Epithelial cell of proximal tubule (primary cell): ENCODE measurements at places on chromosomes 6 and 20. TPM values are rescaled to one million over a fixed set of nuclear protein-coding genes. Genes with fewer than 3 reads are reported as not detected.
A peak's percentile ranks its signal among the peaks of the same experiment; 100 is the strongest.

MCCD1 gene
- not detected in 2 replicates for total RNA-seq

MEP1A gene
- total RNA-seq: not detected in 2 replicates

MAD2L1BP gene
- total RNA-seq: 41.8 and 60.3 TPM in 2 replicates

PACRG gene
- total RNA-seq: 0.12 and 0.29 TPM in 2 replicates

ZSCAN12 gene
- 4.8 and 4.9 TPM in 2 replicates for total RNA-seq

TCP11 gene
- 0.29 TPM in 1 of 2 replicates, not detected in the other for total RNA-seq

PPP1R3D gene
- 3.7 and 5.1 TPM in 2 replicates for total RNA-seq

- DNase-seq: no peak
These were observed 91.7 kb downstream of the PRDM1 start for GRCh38 chr6:106177786-106178185.

- DNase-seq: peak; percentile 42
These were observed 8.4 kb upstream of the TGM2 start for GRCh38 chr20:38173237-38174156.

DNA sequence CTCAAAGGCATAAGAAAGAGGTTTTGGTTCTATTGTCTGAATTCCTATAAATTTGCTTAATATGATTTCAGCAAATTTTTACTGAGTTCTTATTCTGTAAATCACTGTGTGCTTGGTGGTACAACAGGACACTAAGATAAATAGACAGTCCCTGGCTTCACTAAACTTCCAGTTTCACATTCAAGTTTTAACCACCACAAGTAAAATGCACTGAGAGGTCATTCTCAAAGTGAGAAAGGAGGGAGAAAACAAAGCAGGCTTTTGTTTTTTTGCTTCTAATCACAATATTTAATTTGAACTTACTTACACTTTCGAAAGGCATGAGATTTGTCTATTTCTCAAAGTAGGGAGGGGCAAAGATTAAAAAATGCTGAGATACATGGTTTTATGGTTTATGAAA is 445.7 kb downstream of the CDC5L start:
- DNase-seq: no peak

DNA sequence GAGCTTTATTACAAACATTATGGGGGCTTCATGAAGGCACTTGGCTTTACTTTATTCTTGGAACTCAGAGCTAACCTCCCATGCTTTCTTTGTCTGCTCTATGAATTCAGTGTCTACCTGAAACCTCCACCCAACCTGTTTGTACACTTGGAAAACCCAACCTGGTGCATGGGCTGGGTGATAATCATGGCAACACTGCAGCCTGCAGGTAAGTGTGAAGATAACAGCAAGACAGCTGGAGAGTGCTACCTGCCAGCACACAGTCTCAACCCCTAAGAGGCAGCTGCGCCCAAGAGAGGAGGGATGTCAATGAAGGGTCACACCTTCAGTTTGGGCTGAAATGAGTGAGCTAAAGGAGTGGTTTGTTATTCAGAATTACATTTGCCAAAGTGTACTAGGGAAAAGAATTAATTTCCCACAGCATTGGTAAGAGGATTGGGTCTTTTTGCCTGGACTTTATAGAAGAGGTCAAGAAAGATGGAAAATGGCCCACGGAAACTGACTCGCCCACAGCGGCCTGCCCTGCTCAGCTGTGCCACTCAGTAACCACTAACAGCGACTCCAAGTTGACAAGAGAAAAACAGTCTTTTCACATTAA is 24.4 kb downstream of the FOXQ1 start:
- no peak for DNase-seq

DNA sequence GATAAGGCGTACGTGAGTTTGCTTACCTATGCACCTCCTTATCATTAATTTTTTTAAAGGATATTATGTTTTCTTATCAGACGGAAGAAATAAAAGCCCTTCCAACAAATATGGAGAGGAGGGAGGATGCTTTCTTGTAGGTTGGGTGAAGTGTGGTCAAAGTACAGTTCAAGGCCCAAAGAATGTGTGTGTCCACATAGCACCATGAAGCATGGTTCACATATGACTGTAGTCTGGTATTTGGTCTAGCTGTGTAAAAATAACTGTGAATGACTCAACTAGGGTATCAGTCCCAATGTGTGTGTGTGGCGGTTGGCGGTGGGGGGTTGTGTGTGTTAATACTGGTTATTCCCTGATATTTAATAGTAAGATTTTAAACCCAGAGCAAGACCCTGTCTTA is 212.7 kb downstream of the TMEM242 start:
- DNase-seq: no peak

GRCh38 chr6:119210596-119210995 is 132.1 kb upstream of the FAM184A start:
- DNase-seq: no peak

DNA sequence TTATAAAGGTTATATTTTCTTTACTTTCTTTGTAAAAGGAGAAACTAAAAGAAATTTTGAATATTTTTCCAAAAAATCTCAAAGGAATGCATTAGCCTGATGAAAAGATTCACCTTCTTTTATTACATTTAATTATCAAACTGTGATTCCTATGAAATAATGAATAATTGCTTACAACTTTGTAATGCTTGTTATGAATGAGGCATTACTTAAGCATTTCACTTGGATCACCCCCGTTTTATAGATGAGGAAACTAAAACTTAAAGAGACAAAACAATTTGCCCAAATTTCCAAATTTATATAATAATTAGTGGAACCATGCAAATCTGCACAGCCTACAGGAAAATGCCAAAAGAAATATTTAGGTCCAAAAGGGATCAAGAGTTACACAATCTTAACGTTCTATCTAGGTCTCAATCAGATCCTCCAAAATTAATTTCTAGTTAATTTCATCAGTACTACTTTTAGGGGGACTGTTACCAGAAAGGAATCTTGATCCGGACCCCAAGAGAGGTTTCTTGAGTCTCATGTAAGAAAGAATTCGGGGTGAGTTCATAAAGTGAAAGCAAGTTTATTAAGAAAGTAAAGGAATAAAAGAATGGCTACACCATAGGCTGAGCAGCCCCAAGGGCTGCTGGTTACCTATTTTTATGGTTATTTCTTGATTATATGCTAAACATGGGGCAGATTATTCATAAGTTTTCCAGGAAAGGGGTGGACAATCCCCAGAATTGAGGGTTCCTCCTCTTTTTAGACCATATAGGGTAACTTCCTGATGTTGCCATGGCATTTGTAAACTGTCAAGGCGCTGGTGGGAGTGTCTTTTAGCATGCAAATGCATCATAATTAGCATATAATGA is 288.0 kb downstream of the ADGB start:
- no peak for DNase-seq

DNA sequence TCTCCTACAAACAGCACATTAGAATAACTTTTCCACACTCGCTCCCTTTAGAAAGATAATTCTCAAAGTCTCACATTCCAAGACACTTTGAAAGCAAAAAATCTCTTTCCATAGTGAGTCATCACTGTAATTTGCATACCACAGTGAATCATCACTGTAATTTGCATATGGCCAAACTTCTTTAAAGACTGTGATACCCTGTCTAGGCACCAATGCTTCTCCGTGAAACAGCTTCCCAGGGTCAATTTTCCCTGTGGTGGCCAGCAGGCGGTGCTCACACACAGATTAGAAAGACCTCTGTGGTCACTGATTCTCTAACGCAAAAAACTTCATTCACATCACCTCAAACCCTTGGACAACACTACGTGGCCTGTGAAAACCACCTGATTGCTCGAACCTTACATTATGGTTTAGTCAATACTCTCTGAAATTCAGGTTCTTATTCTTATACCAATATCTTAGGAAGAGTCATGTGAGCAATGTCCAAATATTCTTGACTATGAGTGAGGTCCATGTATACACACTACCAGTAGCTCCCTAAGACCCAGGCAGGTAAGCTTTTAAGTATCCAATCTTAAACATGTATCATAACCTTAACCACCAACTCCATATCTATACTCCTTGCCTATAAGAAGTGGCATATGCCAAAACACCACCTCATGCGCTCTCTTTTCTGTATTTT is 78.5 kb upstream of the PHACTR1 start:
- DNase-seq: peak; percentile 46

DNA sequence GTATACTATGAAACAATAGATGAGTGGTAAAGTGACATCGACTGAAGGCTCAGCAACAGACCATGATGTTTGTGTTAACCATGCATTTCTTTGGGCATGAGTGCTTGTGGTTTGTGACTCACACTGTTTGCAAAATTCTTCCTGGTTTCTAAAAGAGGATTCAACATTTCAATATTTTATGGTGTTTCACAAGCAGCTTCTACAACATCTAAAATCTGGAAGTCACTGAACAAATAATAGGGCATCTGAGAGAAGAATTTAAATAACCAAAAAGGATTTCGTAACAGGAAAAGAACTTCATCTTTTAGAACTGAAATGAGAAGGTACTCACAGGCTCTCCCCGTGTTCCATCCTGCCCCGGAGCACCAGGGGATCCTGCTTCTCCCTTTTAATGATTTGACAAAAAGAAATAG is 146.2 kb downstream of the COL21A1 start:
- DNase-seq: peak; percentile 88

GRCh38 chr20:36273414-36274180 is 32.5 kb upstream of the DLGAP4 start:
- no peak for DNase-seq

GRCh38 chr6:28683945-28684538 is 158.4 kb downstream of the GPX5 start:
- DNase-seq: no peak

- peak; percentile 30 for DNase-seq
These were observed 56.4 kb upstream of the RPS6KA2 start for GRCh38 chr6:166683477-166683876.

DNA sequence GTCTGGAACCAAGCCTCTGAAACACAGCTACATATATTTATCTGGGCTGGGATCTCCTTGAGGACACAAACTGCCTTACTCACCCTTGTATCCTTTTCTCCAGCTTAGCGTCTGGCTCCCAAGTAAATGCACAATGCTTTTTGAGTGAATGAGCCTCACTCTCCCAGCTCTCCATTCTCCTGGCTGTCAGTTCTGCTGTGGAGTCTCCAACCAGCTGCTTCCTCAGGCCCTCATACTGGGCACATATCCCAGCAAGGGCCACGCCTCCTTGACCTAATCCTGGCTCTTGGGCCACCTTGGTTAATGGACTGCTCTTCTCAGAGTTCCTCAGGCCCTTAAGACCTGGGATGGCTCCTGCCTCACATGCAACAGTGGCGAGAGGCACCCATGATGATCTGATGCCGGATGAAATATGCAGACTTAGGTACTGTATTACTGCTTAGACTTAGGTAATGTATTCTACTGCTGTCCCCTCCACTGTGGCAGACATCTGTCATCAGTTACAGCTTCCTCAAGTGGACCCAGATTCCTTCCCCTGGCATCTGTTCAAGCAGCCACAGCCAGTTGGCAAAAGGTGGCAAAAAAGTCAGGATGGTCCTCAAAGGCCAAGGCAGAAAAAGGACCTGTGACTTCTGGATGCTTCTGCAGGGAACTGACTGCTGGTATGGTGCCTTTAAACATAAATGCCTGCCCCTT is 16.5 kb downstream of the SNHG17 start:
- DNase-seq: no peak

DNA sequence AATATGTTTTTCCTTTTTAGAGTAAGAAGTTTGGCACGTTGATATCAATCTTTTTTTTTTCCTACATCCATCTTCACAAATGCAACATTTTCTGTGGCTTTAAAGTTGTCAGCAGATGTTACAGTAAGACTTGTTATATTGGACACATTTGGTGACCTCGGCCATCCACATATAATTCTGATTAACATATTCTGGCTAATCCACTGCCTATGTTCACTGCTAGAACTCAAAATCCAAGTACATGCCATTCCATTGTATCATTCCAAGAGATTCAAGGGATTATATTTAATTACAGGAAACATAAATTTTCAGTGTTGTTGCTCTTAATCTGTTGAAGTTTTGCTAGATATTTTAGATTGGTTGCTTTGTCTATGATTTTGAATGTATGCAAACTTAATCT is 367.6 kb downstream of the TENT5A start:
- no peak for DNase-seq

DNA sequence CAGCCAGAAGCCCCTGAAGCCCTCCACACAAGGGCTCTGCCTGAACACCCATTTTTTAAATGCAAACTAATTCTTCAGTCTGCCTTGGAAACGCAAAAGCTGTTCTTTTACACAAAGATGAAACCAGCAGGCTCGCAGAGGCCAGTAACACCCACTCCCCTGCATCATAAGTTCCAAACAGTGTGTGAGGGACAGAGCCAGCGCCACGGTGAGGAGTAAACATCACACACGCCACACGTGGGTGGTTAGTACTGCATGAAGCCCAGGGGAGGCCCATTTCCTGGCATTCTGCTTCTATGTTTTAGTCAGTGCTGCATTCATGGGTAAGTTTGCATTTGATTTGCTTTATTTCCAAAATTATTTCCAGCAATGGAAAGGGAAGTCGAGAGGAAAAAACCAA is 217.7 kb upstream of the RIN2 start:
- no peak for DNase-seq

DNA sequence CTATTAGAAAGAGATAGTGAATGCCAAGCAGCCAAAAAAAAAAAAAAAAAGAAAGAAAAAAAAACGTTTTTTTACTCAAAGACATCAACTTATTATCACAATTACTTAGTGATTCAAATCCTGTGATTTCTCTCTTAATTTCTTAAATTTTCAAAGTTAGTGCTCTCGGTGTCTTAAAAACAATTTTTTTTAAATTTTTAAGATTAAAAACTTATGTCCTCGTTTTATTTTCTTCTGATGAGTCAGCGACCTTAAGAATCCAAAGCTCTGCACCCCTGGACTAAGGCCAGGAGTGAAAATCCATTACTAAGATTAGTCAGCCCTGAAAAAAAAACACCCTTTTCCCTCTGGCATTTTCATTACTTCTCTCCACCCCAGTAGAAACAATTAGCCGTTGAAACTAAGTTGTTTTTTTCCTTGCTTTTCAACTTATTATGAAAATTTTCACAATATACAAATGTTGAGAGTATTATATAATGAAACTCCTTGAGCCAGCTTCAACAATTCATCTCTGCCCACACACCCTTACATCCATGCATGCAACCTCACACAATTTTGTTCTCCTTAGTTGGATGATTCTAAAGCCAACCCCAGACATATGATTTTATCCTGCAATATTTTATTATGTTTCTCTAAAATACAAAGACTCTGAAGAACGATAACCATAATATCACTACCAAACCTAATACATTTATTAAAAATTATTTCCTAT is 85.6 kb upstream of the CARMIL1 start:
- peak; percentile 85 for DNase-seq

DNA sequence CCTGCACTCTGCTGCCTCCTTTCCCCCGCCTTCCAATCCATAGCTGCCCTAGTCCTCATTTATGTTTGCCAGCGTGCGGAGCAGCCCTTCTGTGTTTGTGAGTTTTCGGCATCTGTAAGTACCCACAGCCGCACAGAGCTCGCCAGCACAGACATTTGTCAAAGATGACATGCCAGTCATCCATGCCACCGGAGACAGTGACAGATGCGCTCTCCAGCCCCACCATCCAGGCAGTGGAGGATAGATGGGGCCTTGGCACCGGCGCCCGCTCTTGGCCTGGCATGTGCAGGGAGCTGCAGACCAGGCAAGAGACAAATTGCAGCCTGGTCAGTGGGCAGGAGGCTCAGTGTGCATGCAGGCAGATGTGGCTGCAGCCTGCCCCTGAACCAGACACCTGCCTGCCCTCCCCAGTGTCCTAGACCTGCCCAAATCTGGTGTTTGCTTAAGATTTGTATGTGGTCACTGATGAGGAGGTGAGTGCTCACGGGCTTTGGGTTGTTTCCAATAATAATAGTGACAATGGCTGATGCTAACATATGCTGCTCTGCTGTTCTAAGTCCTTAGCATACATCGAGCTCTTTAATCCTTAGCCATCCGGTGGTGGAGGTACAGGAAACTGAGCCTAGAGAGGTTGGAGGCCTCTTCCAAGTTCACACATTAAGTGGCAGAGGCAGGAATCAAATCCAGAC is 78.1 kb downstream of the UNC5CL start:
- no peak for DNase-seq

GRCh38 chr6:146871611-146872425 is 273.0 kb downstream of the ADGB start:
- DNase-seq: no peak
